ENCODE measurements at places on chromosomes 5 and 9.

- peak; percentile 62 for DNase-seq
Measured at GRCh38 chr5:172454358-172455086, at the start of gene SH3PXD2B. SH3PXD2B (minus strand) TSS chr5:172454525; CDS start chr5:172454352, 173 bp downstream.

GRCh38 chr9:108360304-108360703 lies 495.5 kb downstream of the ACTL7B start:
- DNase-seq = no peak

DNA sequence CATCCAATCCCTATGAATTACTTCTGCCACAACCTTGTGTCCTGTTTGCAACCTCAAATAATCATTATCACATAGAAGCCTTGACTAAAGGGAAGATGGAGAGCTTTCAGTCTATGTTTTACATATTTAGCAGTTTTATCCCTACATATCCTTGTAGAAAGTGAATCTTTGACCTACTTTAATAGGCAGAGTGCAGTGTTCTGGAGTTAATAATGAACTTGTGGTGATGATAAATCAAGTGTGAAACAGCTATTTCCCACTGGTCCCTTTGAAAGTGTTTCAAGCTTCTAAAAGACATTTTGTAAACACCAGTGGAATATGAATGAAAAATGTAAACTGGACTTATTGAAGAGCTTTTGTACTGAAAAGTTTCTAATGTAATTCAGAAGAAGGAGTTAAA lies 406.7 kb downstream of the GABRG2 start:
- no peak for DNase-seq

DNA sequence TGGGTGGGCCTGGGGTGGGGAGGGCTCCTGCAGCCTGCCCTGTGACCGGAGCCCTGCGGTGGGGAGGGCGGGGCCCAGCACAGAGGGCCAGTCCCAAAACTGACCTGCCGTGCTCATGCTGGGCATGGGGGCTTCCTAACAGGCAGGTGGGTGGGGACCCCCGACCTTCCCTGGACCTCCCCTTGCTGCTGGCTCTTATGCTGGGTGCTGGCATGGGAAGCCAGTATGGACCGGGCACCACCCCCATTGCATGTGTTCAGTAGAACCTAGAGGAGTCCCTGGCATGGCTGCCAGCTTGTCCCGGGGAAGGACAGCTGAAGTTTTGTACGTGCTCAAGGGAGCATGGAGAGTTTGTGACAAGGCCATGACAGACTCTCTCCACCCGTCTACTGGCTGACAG lies 37.1 kb downstream of the WNK2 start:
- no peak for DNase-seq

- DNase-seq = no peak
Measured at GRCh38 chr9:15308511-15308910, 1.5 kb upstream of the TTC39B start.

DNA sequence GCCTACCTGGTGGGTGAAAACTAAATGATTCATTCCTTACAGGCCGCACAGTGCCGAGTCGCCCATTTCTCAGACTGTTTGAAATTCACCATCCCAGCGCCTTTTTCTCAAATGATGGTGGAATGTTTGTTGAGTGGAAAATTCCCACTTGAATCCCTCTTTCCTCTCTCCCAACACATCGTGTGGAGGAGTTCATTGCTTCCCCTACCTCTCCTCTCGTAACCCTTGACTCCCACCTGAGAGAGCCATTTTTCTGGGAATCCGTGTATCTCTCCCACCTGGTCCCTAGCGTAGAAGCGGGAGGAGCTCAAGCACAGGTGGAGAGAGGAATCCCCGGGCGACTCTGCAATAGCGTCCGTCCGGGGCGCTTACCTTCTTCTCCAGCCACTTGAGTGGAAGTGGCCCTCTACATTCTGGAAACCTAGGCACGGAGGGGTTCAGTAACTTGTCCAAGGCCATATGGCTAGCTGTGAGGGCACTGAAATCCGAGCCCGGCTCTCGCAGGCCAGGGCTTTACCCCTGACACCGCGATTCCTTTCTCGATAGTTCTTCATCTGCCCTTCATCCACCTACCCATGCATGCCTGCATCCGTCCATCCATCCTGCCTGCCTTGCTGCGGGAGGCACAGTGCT lies 683 bp downstream of the OSMR start:
- no peak for DNase-seq

- no peak for DNase-seq
Measured at GRCh38 chr5:52015760-52016159, 632.5 kb downstream of the ISL1 start.

- no peak for DNase-seq
Measured at GRCh38 chr5:84564321-84565075, 179.8 kb upstream of the EDIL3 start.
